ENCODE measurements at places on chromosomes 3 and 15. TPM values are rescaled to one million over a fixed set of nuclear protein-coding genes. Genes with fewer than 3 reads are reported as not detected.

- no peak for DNase-seq
These were observed 24.3 kb upstream of the ANP32A start for GRCh38 chr15:68844856-68845550.

DNA sequence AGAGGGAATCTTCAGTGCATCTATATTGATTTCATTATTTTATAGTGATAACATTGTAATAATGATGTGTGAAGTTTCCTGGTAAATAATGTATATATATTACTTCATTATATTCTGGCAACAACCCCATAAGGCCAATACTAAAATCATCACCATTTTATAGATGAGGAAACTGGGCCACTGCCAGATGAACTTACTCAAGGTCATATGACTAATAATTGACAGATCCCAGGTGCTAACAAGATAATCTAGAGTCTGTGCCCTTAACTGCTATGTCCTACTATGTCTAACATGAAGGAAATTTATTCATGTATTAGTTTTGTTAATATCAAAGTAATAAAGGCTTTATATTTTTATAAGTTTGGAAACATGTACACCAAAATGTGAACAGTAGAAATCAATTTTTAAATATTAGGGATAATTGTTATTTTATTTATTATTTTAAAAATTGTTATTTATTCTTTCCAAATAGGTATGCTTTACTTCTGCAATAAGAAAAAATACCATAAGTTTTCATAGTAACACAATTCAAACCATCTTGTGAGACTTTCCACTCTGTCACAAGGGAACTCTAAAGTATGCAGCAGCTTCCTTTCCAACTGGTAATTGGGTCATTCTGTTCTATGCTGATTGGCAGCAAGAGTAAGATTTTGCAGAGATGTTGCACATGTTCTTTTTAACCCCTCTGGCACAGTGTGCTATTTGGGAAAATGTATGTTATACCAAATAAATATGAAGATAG, 90.8 kb upstream of the CMC1 start:
- no peak for DNase-seq

DNA sequence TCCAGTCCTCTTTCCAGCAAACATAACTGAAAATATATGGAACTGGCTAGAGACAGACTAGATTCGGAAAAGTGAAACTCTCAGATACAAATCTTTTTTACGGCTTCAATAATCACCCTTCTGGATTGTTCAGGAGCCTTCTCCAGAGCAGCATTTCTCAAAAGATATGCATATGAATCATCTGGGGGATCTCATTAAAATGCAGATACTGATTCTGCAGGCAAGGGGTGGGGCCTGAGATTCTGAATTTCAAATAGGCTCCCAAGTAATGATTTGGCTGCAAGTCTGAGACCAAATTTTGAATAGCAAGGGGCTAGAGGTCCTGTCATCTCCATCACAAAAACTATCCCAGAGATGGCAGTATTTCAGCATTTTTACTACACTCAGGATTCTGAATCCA, 165.4 kb downstream of the CTNNB1 start:
- DNase-seq = no peak

- no peak for DNase-seq
These were observed 245.2 kb upstream of the ARPP21 start for GRCh38 chr3:35393901-35394799.

IL20RB gene
- total RNA-seq = 1.1 TPM

GRCh38 chr3:138442433-138442832, 8.0 kb downstream of the ESYT3 start:
- DNase-seq = no peak

DNA sequence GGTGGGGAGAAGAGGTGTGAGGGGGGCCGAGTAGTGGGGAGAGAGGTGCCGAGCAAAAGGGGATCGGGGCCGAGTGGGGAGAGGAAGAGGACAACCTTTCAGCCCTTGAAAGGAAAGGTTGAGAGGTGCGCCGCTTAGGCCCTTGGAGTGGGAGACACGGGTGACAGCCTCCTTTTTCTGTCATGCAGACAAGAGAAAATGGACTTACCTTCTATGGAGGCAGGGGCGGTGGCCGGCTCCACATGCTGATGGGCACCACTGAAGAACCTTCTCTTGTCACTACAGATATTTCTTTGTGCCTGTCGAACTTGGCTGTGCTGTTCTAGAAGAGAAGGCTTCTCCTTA, 421 bp downstream of the KLHL18 start:
- peak; percentile 22 for DNase-seq

C15orf61 gene
- total RNA-seq = 9.2 TPM

- DNase-seq = no peak
These were observed 85.4 kb downstream of the WDR76 start for GRCh38 chr15:43912208-43912607.

DNA sequence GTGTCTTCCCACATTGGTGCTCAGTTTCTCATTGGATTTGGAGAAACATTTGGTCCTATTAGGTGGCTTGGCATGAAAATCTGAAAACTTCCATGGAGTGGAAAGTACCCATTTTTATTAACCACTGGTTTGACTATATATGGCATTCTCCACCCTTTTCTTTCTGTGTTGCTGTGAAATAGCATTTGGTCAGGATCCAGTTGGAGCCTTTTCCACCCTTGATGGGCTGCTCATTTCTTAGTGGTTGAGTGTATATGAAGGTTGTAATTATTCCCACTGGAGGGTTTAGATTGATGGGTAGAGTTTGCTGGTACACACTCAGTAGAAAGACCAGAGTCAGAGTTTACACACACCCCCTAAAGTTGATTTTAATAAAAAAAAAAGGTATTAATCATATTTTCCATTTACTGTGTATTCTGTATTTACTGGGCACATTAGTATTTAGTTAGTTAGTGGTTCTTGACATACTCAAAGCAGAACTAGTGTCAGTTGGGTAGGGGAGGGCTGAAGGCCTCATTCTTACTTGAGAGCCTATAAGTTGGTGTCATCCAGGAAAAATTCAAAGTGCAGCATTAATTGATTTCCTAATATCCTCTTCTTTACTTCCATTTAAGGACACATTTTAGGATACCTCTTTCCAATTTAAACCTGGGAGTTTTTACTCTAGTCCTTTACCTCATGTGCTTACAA, 69.5 kb downstream of the FLNB start:
- DNase-seq = no peak

Data from activated T-cell treated with anti-CD3 and anti-CD28 coated beads, Interleukin-2, amount 50 U/mL, for 4 hours (primary cell).